ENCODE measurements at places on chromosomes 3 and 15.

GRCh38 chr3:179297971-179298725 lies 24.7 kb upstream of the ZNF639 start:
- no peak for DNase-seq

- DNase-seq, result peak; percentile 31
Observed at GRCh38 chr3:119352034-119352609, 57.9 kb downstream of the ARHGAP31 start.

- no peak for DNase-seq
Observed at GRCh38 chr15:95923792-95924191, 406.7 kb upstream of the NR2F2 start.

- no peak for DNase-seq
Observed at GRCh38 chr15:62821384-62822131, 221.0 kb upstream of the TPM1 start.

DNA sequence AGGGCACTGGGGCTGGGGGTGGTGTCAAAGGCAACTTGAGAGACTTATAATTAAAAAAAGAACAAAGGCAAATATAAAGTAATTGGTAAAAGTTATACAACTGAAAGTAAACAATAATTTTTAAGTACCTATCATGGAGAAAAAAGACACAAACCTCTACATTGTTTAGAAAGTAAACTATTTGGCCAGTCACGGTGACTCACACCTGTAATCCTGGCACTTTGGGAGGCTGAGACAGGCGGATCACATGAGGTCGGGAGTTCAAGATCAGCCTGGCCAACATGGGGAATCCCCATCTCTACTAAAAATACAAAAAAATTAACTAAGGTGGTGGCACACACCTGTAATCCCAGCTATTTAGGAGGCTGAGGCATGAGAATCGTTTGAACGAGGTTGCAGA lies 25.8 kb downstream of the RPSA start:
- DNase-seq, result no peak

DNA sequence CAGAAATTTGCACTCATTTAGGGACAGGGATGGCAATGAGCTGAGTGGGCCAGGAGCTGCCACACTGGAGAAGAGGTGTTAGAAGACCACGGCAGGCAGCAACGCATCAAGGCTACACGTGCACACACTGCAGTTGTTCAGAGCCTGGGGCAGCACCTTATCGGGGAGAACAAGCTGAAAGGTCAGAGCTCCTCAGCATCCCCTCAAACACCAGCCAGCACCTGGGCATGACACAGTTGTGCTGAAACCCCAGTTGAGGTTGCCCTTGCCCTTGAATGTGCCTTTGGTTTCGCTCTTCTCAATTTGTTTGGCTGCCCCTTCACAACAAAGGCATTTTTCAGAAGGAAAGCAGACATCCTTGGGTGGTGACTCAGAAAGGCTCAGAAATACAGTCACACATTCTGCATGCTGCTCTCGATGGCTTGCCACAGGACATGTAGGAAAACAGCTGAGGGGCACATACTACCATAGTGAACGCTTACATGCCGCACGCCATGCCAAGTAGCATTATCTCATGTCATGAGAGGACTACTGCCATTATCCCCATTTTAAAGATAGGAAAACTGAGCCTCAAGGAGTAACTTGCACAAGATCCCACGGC lies 57.6 kb downstream of the ST8SIA2 start:
- DNase-seq, result no peak

DNA sequence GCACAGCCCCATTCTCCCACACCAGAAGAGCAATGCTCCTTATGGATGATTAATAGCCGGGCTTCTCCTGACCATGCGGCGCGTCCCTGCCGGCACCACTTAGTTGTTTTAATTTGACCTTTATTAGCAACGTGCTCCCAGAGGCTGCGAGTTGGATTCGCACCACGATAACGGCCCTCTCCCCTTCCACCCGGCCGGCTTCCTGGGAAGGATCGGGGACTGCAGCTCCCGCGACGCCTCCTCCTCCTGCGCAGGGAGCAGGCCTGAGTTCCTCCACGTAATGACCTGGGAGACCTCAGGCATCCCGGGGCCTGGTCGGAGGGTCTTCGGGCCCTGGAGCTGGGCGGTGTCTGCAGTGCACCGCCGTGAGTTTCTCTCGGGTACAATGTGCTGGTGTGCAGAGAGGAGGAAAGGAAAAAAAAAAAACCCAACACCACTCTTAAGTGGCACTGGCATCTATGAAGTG lies 243.3 kb upstream of the TOPAZ1 start:
- DNase-seq, result no peak

- peak; percentile 98 for DNase-seq
Observed at GRCh38 chr3:194141415-194142155, 5.6 kb downstream of the HES1 start.

DNA sequence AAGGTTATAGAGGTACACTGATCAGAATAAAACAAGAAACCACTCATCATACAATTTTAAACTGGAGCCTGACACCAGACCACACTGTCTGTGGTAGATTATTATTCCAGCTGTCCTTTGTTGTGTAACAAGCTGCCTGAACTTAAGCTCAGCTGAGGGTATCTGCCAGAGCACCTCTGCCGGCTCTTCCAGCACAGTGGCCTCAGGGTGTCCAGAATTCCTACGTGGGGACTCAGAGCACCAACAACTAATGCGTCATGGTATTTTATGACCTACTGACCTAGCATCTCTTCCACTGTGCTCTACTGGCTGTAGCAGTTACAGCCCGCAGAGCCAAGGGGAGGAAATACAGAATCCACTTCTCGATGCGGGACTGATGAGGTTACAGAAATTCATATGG lies 15.6 kb upstream of the RAF1 start:
- DNase-seq, result no peak

DNA sequence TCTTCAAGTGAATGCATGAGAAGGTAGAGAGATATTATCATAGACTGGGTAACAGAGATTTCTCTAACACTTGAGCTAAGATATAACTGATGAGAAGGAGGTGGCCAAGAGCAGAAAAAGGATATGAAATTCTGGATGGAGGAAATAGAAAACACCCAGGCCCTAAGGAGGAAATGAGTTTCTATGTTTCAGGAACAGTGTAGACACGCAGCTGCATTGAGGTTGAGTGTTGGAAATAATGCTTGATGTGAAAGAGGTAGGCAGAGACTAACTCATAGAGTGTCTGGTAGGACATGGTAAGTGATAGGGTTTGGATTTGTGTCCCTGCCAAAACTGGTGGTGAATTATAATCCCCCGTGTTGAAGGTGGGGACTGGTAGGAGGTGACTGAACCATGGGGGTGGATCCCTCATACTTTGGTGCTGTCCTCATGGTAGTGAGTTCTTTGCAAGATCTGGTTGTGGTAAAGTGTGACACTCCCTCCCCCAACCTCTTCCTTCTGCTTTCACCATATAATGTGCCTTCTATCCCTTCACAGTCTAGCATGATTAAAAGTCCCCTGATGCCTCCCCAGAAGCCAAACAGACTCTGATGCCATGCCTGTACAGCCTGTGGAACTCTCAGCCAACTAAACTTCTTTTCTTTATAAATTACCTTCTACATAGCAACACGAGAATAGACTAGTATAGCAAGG lies 787.3 kb downstream of the EDEM1 start:
- no peak for DNase-seq

DNA sequence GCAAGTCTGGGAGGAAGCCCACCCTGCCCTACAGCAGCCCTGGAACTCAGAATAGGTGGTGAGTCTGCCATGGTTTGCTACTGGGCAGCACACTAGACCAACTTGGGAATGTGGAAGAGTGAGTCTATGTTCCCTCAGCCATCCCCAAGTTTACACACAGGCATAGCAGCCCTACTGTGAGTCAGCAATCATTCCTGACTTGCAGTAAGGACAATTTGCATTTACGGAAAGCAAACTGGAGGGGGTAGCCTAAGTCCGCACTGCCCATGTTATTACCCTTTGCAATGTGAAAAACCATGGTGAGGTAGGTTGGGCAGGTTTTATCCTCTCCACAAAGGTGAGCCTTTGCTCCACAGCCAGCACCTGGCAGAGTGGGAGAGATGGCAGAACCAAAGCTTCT lies 4.6 kb downstream of the TCTA start:
- no peak for DNase-seq

DNA sequence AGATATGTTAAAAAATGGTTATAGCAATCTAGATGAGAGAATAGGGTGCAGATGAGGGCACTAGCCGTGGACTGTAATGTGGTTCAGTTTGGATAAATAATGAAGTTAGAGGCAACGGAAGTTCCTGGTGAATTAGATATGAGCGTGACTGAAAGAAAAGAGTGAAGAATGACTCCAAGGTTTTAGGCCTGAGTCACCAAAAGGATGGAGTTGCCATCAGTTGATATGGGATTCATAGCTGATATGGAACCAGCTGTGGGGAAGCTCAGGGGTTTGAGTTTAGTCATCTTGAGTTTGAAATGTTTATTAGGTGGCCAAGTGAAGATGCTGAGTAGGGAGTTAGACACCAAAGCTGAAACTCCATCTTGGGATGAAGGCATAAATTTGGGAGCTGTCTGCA lies 66.2 kb downstream of the SSR3 start:
- DNase-seq, result peak; percentile 67

- no peak for DNase-seq
Observed at GRCh38 chr15:93283854-93284253, 194.8 kb upstream of the RGMA start.

GRCh38 chr3:143596957-143597642 lies 251.2 kb downstream of the SLC9A9 start:
- peak; percentile 14 for DNase-seq

- DNase-seq, result no peak
Observed at GRCh38 chr3:137766041-137766875, 2.1 kb downstream of the SOX14 start.

- DNase-seq, result no peak
Observed at GRCh38 chr15:40776537-40777141, 6.9 kb downstream of the C15orf62 start.

DNA sequence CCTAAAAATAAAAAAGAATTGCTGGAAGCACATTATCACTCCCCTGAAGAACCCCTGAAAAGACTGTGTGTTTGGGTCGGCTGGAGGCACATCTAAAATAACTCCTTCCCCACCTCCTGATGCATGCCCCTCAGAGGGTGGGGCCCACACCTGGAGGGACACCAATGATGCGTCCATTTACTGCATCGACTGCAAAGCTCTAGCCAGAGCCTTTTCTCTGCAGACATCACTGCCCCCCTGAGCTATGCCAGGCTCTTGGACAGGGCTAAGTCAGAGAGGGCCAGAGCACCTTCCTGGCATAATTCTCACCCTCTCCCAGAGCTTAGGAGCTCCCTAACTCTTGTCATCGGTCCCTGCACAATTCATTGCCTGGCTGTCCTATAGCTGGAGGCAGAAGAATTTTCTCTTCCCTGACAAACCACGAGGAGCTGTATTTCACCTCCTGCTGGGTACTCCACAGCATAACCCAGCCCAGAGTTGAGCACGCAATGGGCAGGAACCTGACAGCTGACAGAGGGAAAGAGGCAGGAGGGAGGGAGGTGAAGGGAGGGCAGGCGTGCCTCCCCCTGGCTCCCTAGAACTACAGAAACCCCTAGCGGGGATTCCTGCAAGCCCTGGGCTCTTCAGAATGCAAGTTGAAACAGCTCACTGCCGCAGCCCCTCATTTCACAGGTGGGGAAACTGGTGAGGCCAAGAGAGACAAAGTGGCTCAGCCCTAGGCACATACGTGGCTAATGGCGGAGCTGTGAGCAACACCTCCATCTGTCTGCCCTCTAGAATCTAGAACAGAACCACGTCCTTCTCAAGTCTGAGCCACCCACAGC lies 46.6 kb downstream of the XXYLT1 start:
- DNase-seq, result no peak

DNA sequence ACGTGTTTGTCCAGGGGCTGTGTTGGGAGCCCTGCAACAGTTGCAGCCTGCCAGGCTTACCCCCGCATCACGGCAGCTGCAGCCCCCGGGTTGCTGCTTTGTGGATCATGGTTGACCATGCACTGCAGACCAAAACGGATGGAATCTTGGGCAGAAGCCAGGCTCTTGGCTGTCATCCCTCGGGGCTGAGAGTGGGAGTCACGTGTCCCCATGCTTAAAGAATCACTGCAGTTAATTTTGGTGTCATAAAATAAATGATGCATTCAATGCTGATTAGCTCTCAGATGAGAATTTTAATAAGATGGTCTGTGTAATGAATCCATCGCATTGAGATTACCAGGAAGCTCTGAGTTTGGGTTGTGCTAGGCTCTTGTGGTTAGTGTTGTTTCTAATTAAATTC lies 115.6 kb downstream of the CHDH start:
- peak; percentile 27 for DNase-seq

GRCh38 chr15:56208641-56209155 lies 35.0 kb downstream of the RFX7 start:
- no peak for DNase-seq

DNA sequence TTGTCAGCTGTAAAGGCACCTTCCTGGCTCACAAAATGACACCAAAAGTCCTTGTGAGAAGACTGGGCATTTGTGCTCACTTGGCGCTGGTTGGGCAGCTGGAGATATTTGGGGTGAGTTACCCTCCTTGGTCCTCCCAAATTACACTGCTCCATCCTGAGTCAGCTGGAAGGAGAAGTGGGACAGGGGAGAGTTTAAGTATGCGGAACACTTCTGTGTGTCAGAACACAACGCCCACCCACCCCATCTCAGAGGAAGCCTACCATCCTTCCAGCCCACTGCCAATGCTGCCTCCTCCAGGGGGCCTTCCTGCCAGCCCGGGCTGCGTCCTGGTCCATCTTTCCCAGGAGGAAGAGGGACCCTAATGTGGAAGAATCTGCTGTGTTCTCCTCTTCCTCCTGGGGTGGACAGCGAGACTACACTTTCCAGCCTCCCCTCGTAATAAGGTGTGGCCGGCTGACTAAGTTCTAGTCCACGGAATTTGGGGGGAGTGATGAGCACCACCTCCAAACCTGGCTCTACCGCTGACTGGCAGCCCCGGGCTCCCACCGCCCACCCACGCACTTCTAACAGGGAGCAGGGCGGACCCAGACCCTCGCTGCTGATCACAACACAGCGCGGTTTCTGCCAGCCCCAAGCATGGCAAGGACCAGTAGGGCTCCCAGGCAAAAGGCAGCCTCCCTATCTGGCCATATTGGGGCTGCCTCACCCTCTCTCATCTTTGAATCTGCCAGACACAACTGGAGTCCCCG lies 265.0 kb downstream of the XXYLT1 start:
- DNase-seq, result no peak

- no peak for DNase-seq
Observed at GRCh38 chr3:194284351-194284750, 66.8 kb downstream of the CPN2 start.

DNA sequence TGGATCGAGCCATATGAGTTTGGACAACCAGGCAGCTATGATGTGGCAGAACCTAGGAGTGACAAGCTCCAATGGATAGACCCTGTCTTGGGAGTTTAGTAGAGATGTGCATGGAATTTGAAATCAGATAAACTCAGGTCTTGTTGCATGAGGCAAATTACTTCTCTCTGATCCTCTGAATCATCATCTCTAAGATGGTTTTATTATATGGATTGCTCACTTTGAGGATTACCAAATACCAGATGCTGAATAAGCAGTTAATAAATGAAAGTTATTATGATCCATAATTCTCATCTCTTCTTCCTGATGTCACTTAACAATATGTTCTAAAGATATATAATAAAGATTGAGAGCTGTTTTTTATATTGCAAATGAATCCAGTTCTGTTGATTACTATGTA lies 622.2 kb downstream of the NTRK3 start:
- no peak for DNase-seq

DNA sequence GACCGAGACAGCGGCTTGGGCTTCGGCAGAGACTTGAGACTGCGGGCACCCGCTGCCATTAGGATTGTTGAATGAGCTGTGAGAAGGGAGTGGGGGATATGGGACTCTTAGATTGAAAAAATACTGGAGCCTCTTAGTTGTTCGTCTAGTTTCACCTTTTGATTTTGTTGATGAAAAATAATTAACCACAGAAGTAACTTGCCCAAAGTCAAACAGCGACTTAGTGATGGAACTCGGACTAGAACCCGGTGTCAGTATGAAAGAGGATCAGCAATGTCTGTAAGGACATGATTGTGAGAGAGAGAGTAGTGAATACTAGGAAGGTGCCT lies 510 bp upstream of the GOLGB1 start:
- no peak for DNase-seq
